Brain (organoid and tissue), 16 donors: ENCODE measurements at places on chromosomes 4 and X.

DNA sequence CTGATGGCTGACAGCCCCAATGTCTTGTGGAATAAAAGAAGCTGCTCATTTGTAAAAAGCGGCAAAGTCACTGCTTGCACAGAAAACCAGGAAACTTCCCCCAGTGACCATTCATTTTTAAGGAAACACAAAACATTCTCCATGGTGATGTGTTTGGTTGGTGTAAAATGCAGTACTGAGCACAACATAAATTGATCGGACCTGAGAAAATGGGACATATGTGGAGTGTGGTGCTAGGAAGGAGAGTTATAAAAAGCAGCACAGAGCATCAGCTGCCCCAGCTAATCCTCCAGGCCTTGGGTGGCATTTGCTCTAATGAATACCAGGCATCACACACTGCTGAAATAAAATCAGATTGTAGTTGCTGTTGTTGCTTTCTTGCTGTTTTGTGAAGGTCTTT lies 55.2 kb downstream of the GLRA2 start:
- DNase-seq: peak; percentile 30

DNA sequence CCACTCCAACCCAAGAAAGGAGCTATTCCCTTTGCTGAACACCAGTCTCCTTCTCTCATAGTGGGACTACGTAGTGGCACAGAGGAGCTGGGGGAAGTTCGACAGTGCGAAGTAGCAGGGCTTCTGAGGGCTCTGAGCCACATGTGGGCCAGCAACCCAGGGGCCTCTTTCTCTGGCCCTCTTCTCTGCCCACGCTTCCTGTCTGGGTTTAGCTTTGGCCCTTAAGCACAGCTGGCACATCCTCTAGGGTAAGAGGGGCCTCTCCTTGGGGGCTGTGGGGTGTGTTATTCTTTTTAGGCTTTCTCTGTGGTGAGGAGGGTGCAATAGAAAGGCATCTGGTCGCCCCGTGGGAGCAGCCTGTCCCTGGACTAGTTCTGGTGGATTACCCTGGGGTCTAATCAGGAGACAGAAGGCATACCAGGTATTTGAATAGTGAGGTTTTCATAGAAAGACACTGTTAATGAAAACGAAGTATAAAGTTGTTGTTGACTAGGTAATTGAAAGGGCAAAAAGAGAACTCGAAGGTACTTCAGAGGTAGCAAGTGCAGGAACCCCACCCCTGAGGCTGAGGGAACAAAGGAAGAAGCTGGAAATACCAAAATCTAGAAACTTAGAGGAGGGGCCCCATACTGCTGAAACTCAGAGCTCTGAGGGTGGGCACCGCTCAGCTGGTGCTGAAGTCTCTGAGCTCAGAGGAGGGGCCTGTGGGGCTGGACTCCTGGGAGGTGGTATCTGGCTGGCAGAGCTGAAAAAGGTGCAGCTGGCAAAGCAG lies 151.9 kb upstream of the RPS6KA3 start:
- DNase-seq: no peak

DNA sequence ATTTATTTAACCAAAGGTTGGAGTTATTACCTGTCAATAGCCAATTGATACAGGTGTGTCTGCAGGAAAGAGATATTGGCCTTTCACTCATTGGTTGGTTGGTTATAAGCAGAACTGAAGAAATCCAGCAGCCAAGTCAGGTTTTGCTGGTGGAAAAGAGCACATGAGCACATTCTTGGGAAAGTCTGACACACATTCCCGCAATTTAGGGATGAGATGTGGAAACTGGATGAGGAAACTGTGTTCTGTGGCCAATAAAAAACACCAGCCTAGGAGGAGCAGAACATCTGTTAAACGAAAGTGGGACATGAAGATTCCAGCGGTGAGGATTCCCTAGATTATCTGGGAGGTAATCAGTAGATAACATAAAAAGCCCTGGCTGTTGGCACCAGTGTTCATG lies 567.4 kb upstream of the CPEB2 start:
- no peak for DNase-seq

- DNase-seq: no peak
Measured at GRCh38 chr4:132065940-132066495, 1083.1 kb upstream of the PCDH10 start.

DNA sequence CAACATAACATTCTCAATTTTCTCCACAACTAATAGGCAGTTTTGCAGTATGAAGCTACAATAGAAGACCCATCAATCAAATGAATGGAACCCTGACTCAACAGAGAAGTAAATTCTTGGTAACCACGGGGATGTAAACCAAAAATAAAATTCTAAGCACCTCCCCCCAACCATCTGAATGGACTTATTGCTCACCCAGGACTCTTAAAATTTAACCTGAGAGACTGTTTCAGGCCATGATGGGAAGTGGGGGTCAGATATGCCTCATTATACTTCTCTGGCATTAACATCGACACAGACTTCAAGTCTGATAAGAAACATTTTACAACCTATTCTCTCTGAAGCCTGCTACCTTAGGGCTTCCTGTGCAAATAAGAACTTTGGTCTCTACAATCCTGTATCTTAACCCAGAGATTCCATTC lies 620.9 kb downstream of the TLL1 start:
- DNase-seq: no peak

DNA sequence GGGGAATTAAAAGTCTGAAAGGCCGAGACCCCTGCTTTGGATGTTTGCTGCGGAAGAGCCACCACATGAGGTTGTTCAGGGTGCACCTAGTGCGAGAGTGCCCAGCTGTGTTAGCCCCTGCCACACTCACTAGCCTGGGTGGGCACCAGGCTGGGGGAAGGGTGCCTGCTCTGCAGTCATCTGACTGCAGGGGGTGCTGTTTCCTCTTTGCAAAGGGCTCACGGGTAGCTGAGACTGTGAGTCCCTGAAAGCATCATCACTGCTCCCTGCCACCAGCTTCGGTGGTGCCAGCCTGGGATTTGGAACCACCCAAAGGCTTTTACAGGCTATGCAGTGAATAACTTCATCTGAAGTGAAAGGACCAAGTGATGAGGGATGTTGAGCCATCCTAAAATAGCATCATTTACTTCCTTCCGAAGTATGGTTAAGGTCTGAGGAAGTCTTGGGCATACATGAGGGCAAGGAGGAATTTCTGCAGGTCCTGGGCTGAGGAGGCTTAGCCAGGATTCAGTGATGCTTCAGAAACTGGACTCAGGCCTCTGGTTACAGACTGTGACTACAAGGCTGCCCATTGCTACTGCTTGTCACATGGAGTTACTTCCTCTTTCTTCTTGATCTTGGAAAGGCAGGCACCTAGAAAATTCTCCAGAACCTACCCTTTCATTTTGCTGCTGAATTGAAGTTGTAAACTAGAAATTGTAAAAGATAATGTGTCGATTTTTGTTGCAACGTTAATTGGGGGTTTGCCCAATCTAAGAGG lies 293.2 kb upstream of the PRPS2 start:
- no peak for DNase-seq

GRCh38 chr4:123555233-123555806 lies 158.7 kb downstream of the SPRY1 start:
- peak; percentile 59 for DNase-seq

DNA sequence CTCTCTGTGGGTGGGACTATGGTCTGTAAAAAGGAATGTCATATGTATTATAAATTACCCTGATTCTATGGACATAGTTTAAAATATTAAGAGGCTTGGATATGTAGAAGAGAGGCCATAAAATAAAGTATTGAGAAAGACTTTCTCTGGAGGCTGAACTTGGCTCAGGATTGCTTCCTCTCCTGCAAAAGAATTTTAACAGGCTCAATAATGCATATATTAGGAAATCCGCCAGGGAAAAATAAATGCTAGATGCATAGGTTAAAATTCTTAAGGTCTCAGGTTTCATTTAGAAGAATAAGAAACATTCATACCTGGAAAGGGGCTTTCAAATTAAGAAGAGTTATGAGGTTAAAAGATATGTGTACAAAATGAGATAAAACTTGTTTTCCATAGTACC lies 424.3 kb downstream of the ARAP2 start:
- DNase-seq: no peak

DNA sequence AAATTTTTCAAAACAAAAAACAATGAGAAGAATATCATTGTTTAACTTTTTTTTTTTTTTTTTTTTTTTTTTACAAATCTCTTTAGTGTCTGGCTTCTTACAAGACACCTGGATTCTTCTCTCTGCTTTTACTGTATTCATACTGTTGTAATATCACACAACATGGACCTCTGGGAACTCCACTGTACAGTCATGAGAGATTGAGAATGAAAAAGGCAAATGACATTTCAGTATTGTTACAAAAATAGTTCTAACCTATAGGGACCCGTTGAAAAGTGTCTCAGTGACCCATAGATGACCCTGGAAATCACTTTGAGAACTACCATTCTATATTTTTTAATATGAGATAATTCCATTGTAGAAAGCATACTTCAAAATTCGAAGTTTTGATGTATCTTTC lies 124.4 kb downstream of the SLIT2 start:
- DNase-seq: no peak

- no peak for DNase-seq
Measured at GRCh38 chrX:121802881-121803412, 755.5 kb downstream of the GLUD2 start.

- DNase-seq: no peak
Measured at GRCh38 chr4:133968174-133968573, 233.4 kb downstream of the PABPC4L start.

DNA sequence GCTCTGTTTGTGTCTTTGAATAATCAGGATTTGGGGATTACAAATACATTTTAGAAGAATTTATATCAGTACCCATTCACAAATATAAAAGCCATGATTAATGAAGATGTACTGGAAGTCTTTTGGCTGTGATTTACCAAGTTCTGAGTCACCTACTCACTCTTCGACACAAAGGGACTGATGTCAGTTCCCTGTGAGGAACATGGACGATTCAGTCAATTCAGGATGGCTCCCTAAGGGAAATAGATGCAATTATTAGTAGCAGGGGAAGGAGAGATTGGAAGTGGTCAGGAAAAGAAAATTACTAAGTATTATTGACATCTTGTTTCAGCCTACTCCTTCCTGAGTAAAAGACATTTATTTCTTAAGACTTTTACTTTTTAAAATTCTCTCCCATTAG lies 550.7 kb upstream of the SLIT2 start:
- DNase-seq: no peak

DNA sequence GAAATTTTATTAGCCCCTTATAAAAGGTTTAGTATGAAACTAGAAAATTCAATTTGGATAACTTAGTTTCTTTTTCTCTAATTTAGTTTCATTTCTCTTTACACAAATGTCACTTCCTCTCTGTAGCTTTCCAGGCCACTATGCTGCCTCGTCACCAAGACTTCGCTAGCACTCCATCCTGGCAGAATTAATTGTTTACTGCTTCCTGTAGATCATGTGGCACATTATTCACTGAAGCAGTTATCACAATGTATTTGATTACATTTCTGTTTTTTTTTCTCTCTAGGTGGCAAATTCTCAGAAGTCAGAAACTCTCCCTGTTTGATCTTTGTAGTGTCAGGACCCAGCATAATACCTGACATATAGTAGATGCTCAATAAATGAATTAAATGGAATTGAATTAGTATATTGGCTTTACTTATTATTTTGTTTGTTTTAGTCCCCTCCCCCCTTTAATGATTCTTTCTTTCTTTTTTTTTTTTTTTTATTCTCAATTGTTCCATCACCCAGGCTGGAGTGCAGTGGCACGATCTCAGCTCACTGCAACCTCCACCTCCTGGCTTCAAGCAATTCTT lies 9.3 kb upstream of the SAT1 start:
- no peak for DNase-seq

DNA sequence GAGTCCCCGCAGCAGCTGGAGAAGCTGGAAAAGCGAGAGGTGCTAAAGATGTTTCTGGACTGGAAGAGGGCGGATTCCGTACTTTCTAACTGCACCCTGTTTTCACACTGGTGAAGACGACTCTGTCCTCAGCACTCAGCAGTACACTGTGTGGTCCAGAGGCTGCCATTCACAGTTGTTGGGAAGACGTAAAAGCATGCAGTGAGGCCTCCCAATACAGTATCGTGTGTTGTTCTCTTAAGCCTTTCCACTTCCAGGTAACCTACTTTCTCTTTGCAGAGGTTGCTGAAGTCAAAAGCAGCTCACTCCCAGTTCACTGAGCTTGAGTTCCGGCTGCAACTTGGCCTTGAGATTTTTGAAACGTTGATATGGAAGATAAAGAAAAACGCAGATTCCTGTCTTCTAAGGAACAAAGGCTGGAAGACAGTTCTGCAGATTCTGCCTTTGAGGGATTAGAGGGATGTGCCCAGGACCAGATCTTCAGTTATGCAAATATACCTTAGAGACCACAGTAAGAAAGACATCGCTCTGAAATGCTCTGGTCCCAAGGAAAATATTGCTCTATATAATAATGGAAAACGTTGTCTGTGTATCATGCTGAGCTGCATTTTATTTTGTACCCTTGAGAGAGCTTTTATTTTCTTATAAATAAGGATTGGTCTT lies 540.9 kb downstream of the TRIML1 start:
- DNase-seq: no peak

GRCh38 chr4:186829740-186830449 lies 106.2 kb upstream of the FAT1 start:
- DNase-seq: no peak

DNA sequence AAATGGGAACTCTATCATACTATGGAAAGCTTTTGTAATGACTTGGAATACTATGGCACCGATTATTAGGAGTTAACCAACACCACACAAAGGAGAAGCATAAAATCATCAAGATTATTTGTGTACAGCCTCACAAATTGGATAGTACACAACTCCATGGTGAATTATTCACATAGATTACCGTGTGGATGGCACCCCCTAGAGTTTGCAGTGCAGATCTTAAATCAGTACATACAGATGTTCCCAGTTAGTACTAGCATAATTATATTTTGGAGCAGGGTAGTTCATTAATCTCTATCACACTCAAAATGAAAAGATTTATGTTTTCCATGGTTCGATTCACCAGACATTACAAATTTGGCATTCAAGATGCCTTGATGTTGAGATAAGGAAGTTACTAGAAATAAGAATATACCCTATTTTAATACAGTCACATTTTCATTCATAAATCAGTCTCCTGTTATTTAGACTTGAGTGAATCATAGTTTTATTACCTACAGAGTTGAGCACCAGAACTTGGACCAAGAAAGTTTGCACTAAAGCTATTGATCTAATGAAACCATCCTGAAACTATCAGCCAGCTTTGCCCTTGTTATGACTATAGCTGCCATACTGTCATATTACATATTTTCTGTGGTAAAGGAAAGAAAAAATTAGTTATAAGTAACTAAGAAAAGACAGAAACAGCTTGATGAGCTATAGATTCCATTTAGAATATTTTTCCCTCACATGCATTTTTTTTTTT lies 531.8 kb downstream of the GLUD2 start:
- peak; percentile 5 for DNase-seq
